Osteoblast (primary cell): ENCODE measurements at places on chromosomes 5 and 9. TPM values are rescaled to one million over a fixed set of nuclear protein-coding genes. Genes with fewer than 3 reads are reported as not detected.

DNA sequence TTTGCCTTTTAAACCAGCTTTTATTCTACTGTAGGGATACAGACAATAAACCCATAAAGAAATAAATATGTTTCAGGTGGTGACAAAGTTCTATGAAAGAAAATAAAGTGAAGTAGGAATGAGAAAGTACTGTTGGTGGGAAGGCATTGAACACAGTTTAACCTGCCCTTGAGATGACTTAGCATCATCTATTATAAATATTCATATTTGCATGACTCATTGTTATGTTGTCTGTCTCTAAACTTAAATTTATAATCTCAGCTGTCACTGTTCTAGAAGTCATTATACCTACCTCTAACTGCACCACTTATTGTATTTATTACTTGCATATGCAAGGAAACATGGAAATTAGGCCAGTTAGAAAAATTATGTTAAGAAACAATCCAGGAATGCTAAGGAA lies 202.2 kb downstream of the CHSY3 start:
- H3K36me3 ChIP-seq = no peaks in the 10 kb centered on the region
- H3K27ac ChIP-seq = no peak overlapping the region
- no peak for DNase-seq
- H3K4me1 ChIP-seq = peaks cover 24% of the 10 kb centered on the region
- H3K27me3 ChIP-seq = no peaks in the 10 kb centered on the region

DNA sequence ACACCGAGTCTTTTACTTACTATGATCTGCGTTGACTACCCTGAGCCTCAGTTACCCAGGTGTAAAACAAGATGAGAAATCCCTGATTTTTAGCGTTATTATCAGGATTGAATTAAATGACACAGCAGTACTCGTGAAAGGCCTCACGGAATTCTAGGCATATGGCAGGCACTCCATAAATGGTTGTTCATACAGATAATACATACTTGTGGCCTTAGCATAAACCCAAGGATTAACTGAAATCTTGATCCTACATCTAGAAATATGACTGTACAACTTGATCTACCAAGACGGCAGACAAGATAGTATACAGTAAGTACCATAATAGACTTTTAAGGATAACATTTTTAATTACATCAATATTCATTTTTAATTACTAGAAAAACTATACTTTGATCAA lies 409.8 kb downstream of the BNC2 start:
- H3K36me3 ChIP-seq = no peaks in the 10 kb centered on the region
- H3K4me1 ChIP-seq = peaks cover 9% of the 10 kb centered on the region
- H3K27ac ChIP-seq = no peak overlapping the region
- no peaks in the 10 kb centered on the region for H3K27me3 ChIP-seq
- H3K4me3 ChIP-seq = no peak overlapping the region

The HOMER1 gene
- 10.6 and 14.1 TPM in 2 replicates for total RNA-seq

GRCh38 chr5:112010475-112010874 lies 253.5 kb upstream of the NREP start:
- no peaks in the 10 kb centered on the region for H3K36me3 ChIP-seq
- H3K4me3 ChIP-seq = no peak overlapping the region
- H3K27me3 ChIP-seq = no peaks in the 10 kb centered on the region
- no peak for DNase-seq
